Activated naive CD4-positive, alpha-beta T cell treated with anti-CD3 and anti-CD28 coated beads for 36 hours (primary cell): ENCODE measurements at places on chromosomes 13 and 19. TPM values are rescaled to one million over a fixed set of nuclear protein-coding genes. Genes with fewer than 3 reads are reported as not detected.

- H3K27ac ChIP-seq: peak overlapping the region; percentile 10
- H3K4me3 ChIP-seq: no peak overlapping the region
Observed at GRCh38 chr13:98875146-98875729, 102.6 kb downstream of the DOCK9 start.

GRCh38 chr13:97448503-97449251 lies 14.7 kb downstream of the RAP2A start:
- no peak overlapping the region for H3K4me3 ChIP-seq
- H3K27ac ChIP-seq: no peak overlapping the region
- peaks cover 8% of the 10 kb centered on the region for H3K36me3 ChIP-seq
- no peak for DNase-seq
- H3K27me3 ChIP-seq: no peaks in the 10 kb centered on the region

GRCh38 chr13:103883164-103883563 lies 816.9 kb upstream of the SLC10A2 start:
- no peak overlapping the region for H3K4me3 ChIP-seq
- H3K36me3 ChIP-seq: no peaks in the 10 kb centered on the region
- no peaks in the 10 kb centered on the region for H3K4me1 ChIP-seq
- DNase-seq: no peak

GRCh38 chr19:51195616-51196015 lies 29.3 kb upstream of the CD33 start:
- H3K4me1 ChIP-seq: no peaks in the 10 kb centered on the region
- H3K36me3 ChIP-seq: no peaks in the 10 kb centered on the region
- no peak overlapping the region for H3K27ac ChIP-seq

- H3K4me3 ChIP-seq: peak overlapping the region; percentile 100
- DNase-seq: peak; percentile 41
- H3K36me3 ChIP-seq: peaks cover 68% of the 10 kb centered on the region
- H3K27me3 ChIP-seq: no peaks in the 10 kb centered on the region
- H3K27ac ChIP-seq: peak overlapping the region; percentile 85
Observed at GRCh38 chr19:5624018-5624663, 1.3 kb downstream of the SAFB start.

DNA sequence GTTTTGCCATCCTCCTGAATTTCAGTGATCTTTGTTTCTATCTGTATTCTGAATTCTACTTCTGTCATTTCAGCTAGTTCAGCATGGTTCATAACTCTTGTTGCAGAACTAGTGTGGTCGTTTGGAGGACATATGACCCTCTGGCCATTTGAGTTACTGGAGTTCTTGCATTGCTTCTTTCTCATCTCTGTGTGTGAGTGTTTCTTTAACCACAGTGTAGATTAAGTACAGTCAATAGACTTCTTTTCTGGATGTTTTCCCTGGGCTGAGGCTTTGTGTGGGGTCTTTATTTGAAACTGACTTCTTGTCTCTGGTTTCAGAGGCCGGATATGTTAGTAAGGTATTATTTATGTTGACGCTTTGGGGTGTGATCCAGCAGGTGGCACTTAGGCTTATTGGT lies 14.7 kb downstream of the IGFL2 start:
- no peaks in the 10 kb centered on the region for H3K4me1 ChIP-seq
- H3K36me3 ChIP-seq: no peaks in the 10 kb centered on the region
- H3K27me3 ChIP-seq: peaks cover 30% of the 10 kb centered on the region
- no peak for DNase-seq

DNA sequence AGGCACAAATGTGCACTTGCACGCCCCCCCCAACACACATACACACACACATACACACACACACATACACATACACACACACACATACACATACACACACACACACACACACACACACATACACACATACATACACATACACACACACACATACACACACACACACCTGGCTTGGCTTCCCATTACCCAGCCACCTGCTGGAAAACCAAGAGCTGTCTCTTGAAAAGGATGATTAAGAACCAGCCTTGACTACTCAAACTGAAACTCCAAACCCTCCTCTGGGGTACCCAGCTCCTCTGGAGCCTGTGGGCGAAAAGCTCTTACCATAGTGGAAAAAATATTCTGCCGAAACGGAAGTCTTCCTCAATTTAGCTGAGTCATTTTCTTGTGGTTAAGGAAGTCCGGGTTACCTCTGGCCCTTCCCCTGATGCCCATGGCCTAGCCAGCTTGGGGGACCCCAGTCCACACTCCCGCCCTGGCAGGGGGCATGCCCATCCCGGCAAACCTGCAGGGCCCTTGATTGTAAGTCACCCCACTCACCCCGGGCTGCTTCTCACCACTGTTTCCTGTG lies 21.9 kb downstream of the CEBPA start:
- peak overlapping the region; percentile 43 for H3K4me3 ChIP-seq
- DNase-seq: peak; percentile 76
- peaks cover 1% of the 10 kb centered on the region for H3K36me3 ChIP-seq
- no peak overlapping the region for H3K27ac ChIP-seq
- H3K27me3 ChIP-seq: peaks cover 17% of the 10 kb centered on the region
- H3K4me1 ChIP-seq: peaks cover 11% of the 10 kb centered on the region

GRCh38 chr19:13726323-13726722 lies 38.0 kb upstream of the MRI1 start:
- no peak overlapping the region for H3K27ac ChIP-seq
- H3K36me3 ChIP-seq: no peaks in the 10 kb centered on the region
- no peaks in the 10 kb centered on the region for H3K27me3 ChIP-seq
- H3K4me1 ChIP-seq: peaks cover 19% of the 10 kb centered on the region

- no peak overlapping the region for H3K4me3 ChIP-seq
- no peak overlapping the region for H3K27ac ChIP-seq
- no peak for DNase-seq
Observed at GRCh38 chr19:9535934-9536333, 2.5 kb downstream of the ZNF426 start.

DNA sequence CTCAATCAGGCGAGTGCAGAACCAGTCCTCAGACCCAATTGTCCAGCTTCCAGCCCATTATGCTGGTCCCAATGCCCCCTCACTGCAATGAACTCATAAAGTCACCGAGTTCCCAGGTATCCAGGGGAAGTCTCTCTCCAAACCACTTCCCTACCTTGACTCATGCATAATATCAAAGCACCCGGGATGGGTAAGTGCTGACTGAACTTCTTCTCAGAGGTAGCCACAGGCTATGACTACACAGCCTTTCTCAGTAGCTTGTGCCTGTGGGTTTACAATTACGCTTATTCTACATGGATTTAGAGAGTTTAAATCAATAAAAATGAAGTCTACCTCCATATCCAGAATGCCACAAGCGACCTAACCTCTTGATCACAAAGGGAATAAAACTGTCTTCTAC lies 1.7 kb upstream of the C13orf42 start:
- no peak overlapping the region for H3K27ac ChIP-seq
- no peak for DNase-seq

GRCh38 chr19:33997690-33998089 lies 174.6 kb upstream of the LSM14A start:
- no peaks in the 10 kb centered on the region for H3K4me1 ChIP-seq
- no peaks in the 10 kb centered on the region for H3K36me3 ChIP-seq
- H3K27ac ChIP-seq: no peak overlapping the region
- H3K27me3 ChIP-seq: peaks cover 14% of the 10 kb centered on the region

- peaks cover 16% of the 10 kb centered on the region for H3K27me3 ChIP-seq
- no peaks in the 10 kb centered on the region for H3K36me3 ChIP-seq
- no peak overlapping the region for H3K4me3 ChIP-seq
Observed at GRCh38 chr13:113907635-113908617, 44.0 kb upstream of the GAS6 start.

Gene NBEA
- total RNA-seq: 0.26 TPM

Gene ZNF382
- 7.6 TPM for total RNA-seq

Gene GGACT
- total RNA-seq: 6.6 TPM
